ENCODE measurements at places on chromosomes 2 and 18.
A peak's percentile ranks its signal among the peaks of the same experiment; 100 is the strongest.

DNA sequence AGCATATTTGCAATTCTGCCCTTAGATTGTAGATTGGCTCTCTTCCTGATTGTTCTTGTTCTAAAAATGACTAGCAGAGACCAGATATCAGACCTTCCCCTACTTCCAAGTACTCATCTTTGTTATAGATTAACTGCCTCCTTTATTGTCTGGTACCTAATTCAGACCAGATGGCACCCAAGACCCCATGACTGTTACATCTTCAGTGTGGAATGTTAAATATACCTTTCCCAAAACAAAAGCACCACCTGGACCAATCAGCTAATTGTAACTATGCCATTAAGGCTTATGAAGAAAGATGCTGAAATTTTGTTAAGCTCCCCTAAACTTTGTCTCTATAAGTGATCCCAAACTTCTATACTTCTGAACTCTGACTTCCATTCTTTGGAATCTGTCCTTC is 12.0 kb upstream of the TFPI start:
- DNase-seq, result no peak

- peak; percentile 24 for DNase-seq
Observed at GRCh38 chr2:172308253-172308935, 119.0 kb upstream of the ITGA6 start.

DNA sequence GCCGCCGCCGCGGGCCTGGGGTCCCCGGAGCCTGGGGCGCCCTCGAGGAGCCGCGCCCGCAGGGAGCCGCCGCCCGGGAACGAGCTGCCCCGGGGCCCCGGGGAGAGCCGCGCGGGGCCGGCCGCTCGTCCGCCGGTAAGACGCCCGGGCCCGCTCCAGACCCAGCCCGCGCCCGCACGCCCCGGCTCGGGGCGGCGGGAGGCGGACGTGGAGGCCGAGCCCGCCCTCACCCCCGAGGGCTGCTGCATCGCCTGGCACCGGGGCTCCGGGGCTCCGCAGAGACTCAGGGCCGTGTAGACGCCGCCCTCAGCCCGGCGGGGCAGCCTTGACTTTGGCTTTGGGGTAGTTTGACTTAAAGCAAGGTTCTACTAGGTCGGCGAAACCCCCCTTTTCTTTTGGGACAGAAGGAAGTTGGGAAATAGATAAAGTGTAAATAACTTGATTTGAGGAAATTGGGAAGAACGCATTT is 335 bp downstream of the ERFE start:
- DNase-seq, result no peak

GRCh38 chr2:69020496-69021426 is 7.8 kb downstream of the ANTXR1 start:
- no peak for DNase-seq

DNA sequence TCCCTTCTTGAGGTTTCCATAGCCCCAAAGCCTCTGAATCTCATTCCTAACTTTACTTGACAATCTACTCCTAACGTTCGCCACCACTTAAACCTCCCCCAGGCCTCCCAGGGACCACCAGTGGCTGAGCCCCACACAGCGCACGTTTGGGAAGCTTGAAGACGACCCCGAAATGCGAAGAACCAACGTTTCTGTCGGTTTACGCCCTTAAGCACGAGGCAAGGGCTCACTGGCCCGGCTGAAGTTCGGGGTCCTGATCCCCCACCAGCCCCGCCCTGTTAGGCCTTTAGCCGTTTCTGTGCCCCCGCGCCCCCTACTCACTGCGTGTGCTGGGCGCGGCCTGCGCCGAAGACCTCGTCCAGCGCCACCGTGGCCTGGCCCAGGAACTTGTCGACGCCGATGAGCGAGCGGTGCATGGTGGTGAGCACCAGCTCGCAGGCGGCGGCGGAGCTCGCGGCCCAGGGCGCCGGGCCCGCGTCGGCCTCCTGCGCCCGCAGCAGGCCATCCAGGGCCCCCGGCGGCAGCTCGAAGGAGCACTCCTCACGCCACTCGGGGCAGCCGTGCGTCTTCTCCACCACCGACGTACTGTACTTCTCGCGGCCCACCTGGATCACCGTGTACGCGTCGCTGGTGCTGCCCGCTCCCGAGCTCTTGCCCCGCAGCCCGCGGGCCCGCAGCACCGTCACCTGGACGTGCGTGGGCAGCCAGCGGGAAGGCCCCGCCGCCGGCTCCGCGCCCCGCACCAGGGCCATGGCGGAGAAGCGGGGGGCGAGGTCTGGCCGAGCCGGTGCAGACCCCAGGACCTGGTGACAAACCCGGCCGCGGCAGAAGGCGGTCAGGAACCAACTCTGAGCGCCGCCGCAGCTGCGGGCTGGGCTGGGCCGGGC is 479 bp downstream of the RAB11FIP5 start:
- peak; percentile 9 for DNase-seq

- DNase-seq, result no peak
Observed at GRCh38 chr2:17387591-17387990, 130.6 kb downstream of the RAD51AP2 start.

DNA sequence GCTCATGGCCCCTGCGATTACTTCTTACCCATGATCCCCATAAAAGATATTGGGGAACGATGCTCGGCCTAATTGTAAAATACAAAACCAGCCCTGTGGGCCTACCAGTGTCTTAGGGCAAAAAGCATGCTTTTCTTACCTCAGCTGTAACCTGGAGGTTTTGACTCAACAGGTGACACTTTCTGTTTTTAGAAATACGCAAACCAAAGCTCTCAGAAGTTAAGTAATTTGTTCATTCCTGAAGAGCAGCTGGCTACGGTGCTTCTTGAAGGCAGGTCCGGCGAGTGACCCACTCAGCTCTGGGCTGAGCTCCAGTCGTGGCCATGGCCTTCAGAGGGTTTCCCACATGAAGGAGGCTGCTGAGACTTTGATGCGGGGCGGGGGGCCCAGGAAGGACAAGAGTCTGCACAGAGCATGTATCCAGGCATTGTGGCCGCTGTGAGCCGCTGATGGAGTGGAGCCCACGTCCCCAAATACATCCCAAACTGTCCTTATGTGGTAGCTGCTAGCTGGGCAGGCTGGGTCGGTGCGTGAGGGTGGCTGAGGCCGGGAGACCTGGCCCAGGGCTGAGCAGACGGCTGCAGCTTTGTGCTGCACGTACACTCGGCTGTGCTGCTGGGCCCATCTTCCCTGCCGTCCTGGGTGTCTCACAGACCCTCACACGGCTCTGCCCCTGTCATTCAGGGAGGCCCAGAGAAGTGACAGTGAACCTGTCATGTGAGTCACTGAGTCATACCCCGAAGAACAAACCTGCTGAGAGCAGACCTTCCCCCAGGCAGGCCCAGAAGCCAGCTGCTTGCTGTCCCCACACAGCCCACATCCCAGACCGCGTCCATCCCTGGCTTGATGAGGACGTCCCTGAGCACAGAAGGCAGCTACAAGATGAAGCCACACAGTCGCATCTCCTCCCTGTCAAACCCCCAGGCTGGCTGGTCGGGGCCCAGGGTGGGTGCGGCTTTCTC is 34.1 kb downstream of the ITGB1BP1 start:
- no peak for DNase-seq

- DNase-seq, result no peak
Observed at GRCh38 chr2:69589973-69590652, 53.4 kb downstream of the AAK1 start.

- DNase-seq, result no peak
Observed at GRCh38 chr2:1219901-1220573, 193.2 kb upstream of the TPO start.

- no peak for DNase-seq
Observed at GRCh38 chr18:3525870-3526420, 76.0 kb downstream of the TGIF1 start.

- peak; percentile 7 for DNase-seq
Observed at GRCh38 chr2:140550821-140551220, 1580.0 kb downstream of the LRP1B start.

DNA sequence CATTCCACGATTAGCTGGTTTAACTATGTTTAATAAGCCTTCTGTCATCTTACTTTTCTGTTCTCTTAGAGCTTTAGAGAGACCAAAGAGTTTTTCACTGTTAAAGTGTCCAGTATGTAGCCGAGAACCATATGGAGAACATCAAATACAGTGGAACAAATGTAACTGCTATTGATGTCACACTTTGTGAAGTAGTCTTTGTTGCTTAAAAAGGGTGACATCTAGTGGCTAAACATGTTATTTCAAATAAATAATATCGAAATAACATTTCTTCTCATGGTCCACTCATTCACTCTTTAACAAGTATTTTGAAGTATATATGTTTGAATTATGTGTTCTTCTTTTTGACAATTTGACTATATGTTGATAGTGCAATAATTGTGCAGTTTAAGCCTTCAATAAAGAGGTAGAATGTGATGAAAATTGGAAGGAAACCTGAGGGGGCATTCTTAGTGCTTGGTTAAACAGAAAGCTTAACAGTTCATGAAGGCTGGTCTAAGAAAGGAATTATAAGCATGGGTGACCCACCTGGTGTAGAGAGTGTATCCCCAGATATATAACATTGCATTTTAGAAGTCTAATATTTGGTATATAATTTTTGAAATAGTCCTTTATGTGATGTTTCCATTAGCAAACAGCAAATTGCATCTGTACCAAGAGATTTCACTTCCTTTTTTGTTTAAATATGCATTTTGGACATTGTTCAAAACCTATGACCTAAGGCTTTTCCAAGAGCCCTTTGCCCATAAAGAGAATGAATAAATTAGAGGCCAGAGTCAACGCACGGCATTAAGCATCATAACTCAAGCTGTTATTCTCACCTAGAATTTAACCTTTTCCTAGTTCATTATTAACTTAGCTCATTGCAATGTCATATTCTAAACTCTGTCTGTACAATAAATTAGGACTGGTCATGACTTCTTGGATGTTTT is 112.1 kb downstream of the KYNU start:
- peak; percentile 37 for DNase-seq

DNA sequence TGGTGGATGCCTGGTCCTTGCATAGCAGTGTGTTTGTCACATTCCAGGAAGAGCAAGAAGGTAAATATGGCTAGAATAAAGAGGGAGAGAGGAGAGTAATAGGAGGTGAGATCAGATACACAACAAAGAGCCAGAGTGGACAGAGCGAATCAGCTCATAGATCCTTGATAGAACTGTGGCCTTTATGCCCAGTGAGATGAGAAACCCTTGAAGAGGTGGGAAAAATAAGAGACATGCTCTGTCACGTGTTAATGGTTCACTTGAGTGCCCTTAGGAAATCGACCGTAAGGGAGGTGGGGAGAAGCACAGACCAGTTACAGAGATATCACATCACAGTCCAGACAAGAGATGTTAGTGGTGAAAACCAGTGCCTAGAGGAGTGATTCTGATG is 84.7 kb upstream of the RAB27B start:
- DNase-seq, result no peak

DNA sequence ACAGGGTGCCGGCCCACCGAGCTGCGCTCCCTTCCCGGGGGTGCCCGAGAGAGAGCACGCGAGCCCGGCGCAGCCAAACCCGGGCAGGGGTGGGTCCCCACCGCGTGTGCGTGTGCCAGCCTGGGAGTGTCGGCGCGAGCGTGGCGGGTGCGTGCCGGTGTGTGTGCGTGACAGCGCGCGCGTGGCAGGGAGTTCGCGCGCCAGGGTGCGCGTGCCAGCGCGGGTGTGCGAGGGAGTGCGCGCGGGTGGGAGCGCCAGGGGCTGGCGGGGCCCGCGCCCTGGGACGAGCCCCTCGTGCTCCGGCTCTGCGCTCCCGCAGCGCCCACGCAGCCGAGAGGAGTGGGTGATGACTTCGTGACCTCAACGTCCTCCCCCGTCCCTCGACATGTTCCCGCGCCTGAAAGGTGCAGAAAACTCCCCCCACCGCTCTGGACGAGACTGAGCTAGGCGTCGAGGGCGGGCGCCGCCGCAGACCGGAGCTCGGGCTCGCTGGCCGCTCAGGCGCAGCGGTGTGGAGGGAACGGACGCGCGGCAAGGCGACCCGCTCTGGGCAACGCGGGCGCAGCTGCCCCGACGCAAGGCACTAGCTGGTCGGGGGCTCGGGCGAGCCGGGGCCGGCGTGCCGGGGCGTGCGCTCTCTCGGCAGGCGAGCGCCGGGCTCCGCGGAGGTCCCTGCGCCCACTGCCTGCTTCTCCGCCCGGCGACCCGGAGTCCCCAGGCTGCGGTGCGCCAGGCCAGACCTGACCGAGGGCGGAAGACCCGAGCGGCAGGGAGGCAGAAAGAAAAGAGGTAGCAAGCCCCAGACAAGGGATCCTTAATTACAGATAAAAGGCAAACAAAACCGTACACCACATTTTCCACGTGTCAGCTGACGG is 582.8 kb downstream of the ZEB2 start:
- peak; percentile 15 for DNase-seq

DNA sequence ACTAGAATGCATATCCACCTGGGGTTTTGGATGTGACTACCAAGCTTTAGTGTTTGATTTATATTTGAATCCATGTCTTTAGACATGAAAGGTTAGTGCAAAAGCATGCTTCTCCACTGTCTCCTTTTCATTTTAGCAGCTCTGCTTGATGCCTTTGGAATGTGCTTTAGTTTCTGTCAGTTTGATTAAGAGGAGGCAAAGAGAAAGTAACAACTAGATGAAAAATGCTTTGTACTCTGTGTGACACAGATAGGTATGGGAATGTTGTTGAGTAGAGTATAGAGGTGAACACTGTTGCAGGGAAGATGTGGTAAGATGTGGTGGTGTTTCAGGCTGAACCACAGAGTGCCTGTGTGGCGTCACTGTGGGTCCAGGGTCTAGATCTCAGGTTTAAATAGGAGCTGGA is 19.8 kb downstream of the PIK3C3 start:
- DNase-seq, result no peak

GRCh38 chr2:88959480-88960204 is 268.2 kb downstream of the RPIA start:
- no peak for DNase-seq

- no peak for DNase-seq
Observed at GRCh38 chr2:147917161-147917560, 72.3 kb downstream of the ACVR2A start.

DNA sequence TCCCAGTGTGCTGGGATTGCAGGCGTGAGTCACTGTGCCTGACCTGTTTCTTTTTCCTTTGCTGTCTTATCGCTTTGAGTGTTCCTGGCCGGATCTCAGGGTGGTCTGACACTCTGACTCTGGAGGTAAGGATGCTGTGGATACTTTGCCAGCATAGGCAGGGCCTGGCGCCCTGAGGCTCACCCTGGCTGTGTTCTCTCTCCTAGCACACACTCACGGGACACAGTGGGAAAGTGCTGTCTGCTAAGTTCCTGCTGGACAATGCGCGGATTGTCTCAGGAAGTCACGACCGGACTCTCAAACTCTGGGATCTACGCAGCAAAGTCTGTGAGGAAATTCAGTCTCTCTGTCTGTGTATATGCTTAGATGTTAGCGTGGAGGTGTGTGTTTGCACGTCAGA is 18.0 kb upstream of the SAG start:
- no peak for DNase-seq

GRCh38 chr2:140687825-140688224 is 1443.0 kb downstream of the LRP1B start:
- no peak for DNase-seq

DNA sequence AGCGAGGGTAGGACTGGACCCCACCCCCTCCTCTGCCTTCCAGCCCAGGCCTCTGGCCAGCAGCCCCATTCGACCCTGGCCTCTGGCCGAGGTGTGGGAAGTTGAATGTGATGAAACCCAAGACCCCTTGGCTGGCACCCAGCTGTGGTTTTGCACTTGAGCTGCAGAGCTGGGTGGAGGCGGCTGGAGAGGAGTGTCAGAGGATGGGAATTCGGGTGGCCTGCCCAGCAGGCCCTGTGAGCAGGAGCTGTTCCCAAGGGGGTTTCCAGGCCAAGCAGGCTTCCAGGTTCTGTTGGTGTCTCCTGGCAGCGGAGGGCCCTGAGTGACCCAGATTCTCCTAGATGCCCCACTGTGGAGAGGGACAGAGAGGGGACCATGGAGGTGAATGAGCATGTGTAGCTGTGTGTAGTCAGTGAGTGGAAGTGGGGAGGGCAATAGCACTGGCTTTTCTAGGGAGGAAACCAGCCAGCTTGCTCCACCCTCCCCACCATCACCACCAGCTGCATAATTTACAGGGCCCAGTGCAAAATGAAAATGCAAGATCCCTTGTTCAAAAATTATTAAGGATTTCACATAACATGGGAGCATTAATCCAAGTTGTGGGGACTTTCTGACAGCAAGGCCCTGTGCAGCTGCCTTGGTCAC is 172.2 kb upstream of the HAAO start:
- DNase-seq, result no peak

All from NCI-H1436 (cell line).